ENCODE measurements at places on chromosomes 5 and 9.

- peak; percentile 76 for DNase-seq
Measured at GRCh38 chr5:138641547-138642298, 66.5 kb upstream of the HSPA9 start.

- no peak for DNase-seq
Measured at GRCh38 chr5:14959399-14960119, 88.0 kb upstream of the ANKH start.

DNA sequence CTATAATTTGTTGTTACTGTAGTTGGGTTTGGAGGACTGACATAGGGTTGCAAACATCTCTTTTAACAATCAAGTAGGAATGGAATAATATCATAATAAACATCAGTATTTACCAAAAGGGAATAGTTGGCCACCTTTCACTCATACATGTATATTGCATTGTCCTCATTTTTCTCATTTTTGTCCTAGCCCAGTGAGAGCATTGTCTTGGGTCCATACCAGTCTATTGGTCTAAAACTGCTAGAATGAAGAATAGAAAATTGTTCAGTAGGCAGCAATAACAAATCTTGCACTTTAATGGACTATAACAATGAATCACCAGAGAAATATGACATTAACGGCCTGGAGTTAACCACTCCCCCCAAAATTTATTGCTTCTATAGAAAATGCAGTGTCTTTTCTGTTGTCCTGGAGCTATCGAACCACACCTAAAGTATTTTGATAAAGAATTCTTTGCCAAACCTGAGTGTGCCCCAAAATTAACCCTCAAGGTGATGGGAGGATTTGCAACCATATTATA, 80.9 kb upstream of the IL33 start:
- DNase-seq, result no peak

GRCh38 chr5:150377964-150378694, 20.6 kb downstream of the TCOF1 start:
- no peak for DNase-seq

DNA sequence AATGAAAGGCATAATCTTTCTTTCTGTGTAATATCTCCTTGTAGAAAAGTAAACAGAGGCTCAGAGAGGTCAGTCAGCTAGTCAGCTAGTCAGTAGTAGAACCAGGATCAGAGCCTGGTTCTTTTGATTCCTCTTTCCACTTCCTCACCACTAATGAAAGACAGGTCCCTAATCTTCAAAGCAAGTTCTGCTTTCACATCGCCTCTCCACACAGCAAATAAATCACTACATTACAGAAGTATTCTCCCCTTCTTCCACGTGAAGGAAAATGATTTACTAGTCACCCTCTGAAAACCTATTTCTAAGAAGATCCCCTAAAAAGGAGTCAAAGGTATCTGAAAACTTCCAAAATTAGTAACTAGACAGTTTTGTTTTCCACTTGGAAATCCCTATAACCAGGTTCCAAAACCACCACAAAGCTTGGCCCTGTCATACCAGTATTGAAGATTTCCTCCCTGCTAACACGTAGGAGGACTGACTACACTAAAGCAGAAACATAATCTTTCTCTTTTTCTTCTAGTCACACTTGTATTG, 140.5 kb upstream of the TARS1 start:
- no peak for DNase-seq

DNA sequence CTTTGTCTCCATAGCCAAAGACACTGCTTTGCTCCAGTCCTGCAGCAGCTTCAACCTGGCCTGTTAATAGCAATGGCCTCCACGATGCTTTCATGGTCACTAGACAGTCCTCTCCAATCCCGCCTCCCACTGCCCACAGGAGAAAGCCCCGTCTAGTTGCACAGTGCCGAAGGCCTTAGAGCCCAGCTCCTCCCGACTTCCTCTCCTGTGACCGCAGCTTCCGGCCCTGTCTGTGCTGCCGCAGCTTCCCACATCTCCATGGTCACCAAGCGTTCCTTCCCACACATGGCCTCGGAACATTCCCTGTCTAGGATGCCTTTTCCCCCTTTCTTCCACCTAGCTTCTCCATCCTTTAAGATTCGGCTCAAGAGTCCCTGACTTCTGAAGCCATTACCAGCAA, 23.4 kb downstream of the PCA3 start:
- DNase-seq, result no peak

- no peak for DNase-seq
Measured at GRCh38 chr5:132949136-132949535, 14.3 kb downstream of the AFF4 start.

DNA sequence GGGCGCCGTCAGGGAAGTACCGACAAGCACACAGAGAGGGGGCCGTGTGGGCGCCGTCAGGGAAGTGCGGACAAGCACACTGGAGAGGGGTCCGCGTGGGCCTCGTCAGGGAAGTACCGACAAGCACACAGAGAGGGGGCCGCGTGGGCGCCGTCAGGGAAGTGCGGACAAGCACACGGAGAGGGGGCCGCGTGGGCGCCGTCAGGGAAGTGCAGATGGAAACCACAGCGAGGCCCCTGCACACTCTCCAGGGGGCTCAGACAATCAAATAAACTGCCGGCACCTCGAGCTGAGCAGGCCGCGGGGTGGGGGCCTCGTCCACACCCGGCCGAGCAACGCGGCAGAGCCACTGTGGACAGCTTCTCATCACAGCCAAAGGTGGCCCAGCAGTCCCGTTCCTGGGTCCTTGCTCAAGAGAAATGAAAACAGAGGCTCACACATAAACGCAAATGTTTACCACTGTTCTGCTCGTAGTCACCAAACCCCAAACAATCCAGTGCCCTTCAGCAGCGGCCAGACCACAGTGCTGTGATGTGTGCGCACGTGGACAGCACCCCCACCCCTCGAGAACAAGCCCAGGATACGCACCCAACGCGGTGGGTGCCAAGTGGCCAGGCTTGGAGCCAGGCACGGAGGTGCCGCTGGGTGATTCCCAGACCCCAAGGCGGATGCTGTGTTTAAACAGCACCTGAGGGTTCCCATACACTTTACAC, 24.7 kb downstream of the TPPP start:
- DNase-seq, result no peak

DNA sequence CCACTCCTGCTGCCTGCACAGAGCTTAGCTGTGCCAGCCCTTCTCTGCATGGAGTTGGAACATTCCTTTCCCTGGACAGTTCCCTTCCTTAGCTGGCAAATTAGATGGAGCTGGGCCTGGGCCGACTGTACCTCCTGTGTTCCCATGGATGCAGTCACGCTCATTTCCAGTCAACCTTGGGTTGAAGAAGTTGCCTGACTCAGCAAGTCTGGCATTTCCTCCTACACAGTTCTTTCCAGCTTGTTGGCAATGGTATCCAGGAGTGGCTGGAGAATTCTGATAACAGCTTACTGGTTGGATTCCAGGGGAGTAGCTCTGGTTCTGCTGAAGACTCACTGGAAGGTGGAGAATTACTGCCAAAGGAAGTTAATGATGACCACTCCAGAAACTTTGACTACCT, 9.2 kb upstream of the TAF1L start:
- DNase-seq, result no peak

GRCh38 chr9:109560470-109561132, 62.5 kb upstream of the PTPN3 start:
- peak; percentile 6 for DNase-seq
